ENCODE measurements at places on chromosomes 3 and 15. TPM values are rescaled to one million over a fixed set of nuclear protein-coding genes. Genes with fewer than 3 reads are reported as not detected.

DNA sequence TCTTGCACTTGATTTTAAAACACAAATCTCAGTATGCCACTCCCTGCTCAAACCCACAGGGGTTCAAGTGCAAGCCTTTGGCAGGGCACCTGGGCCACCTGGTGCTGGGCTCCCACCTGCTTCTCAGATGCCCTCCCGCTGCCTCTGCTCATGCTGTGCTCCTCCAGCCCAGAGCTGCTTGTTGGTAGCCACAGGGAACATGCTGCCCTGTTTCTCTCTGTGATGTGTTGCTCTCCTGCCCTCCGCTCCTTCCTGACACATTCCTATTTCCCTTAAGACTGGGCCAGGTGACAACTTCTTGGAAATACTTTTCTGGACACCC, 27.1 kb upstream of the KY start:
- no peak overlapping the region for H3K4me3 ChIP-seq
- H3K36me3 ChIP-seq: no peaks in the 10 kb centered on the region
- no peak for DNase-seq
- H3K4me1 ChIP-seq: peaks cover 2% of the 10 kb centered on the region
- H3K27ac ChIP-seq: no peak overlapping the region
- peaks cover 8% of the 10 kb centered on the region for H3K27me3 ChIP-seq

Gene GPR15
- total RNA-seq: 40.6 TPM

DNA sequence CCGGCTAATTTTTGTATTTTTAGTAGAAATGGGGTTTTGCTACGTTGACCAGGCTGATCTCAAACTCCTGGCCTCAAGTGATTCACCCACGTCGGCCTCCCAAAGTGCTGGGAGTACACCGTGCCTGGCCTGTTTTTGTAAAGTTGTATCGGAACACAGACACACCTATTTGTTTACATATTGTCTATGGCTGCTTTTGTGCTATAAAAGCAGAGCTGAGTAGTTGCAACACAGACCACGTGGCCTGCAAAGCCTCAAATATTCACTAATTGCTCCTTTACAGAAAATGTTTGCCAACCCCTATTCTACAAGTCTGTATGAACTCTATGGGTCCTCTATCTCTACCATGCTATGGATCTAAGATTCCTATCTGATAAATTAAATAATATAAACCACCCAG, 175.5 kb downstream of the CADPS start:
- no peak for DNase-seq
- H3K27me3 ChIP-seq: no peaks in the 10 kb centered on the region
- no peaks in the 10 kb centered on the region for H3K36me3 ChIP-seq
- no peak overlapping the region for H3K27ac ChIP-seq

Gene ST6GAL1
- total RNA-seq: 142 TPM

Gene CPLX3
- total RNA-seq: 0.17 TPM

Gene PEX5L
- total RNA-seq: not detected

GRCh38 chr3:121473001-121473400, 72.8 kb downstream of the POLQ start:
- H3K4me1 ChIP-seq: no peaks in the 10 kb centered on the region
- H3K4me3 ChIP-seq: no peak overlapping the region
- DNase-seq: no peak
- no peaks in the 10 kb centered on the region for H3K27me3 ChIP-seq
- no peak overlapping the region for H3K27ac ChIP-seq

Gene WDR72
- not detected for total RNA-seq

Gene CCDC54
- not detected for total RNA-seq

GRCh38 chr3:36405190-36405589, 24.9 kb downstream of the STAC start:
- no peak overlapping the region for H3K4me3 ChIP-seq
- no peaks in the 10 kb centered on the region for H3K27me3 ChIP-seq
- H3K27ac ChIP-seq: no peak overlapping the region
- no peak for DNase-seq
- H3K4me1 ChIP-seq: no peaks in the 10 kb centered on the region
- H3K36me3 ChIP-seq: no peaks in the 10 kb centered on the region

Gene PLA1A
- 0.19 TPM for total RNA-seq

DNA sequence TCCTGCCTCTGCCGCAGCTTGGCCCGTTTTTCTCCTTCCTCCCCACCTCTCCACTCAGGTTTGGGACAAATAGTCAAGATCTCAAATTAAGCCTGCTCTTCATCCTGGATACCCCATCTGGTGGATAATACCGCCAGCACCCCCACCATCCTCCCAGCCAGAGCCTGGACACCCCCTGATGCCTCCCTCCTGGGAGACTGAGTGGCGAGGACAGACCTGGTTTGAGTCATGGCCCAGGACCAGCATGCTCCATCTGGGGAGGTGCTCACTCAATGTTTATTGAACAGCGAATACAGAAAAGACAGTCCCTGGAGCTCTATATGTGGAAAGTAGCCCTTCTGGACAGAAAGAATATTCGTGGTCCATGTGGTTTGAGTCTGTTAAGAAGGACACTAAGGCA, 23.3 kb downstream of the CTSH start:
- no peak overlapping the region for H3K27ac ChIP-seq
- peaks cover 2% of the 10 kb centered on the region for H3K4me1 ChIP-seq
- peaks cover 8% of the 10 kb centered on the region for H3K36me3 ChIP-seq
- H3K27me3 ChIP-seq: no peaks in the 10 kb centered on the region
- no peak for DNase-seq

Gene ANO10
- total RNA-seq: 10.8 TPM

GRCh38 chr15:59696332-59696731, 7.2 kb upstream of the BNIP2 start:
- H3K27me3 ChIP-seq: peaks cover 2% of the 10 kb centered on the region
- no peak for DNase-seq
- H3K36me3 ChIP-seq: no peaks in the 10 kb centered on the region
- no peak overlapping the region for H3K27ac ChIP-seq
- H3K4me1 ChIP-seq: no peaks in the 10 kb centered on the region
- no peak overlapping the region for H3K4me3 ChIP-seq

Gene POPDC2
- total RNA-seq: 4.5 TPM

DNA sequence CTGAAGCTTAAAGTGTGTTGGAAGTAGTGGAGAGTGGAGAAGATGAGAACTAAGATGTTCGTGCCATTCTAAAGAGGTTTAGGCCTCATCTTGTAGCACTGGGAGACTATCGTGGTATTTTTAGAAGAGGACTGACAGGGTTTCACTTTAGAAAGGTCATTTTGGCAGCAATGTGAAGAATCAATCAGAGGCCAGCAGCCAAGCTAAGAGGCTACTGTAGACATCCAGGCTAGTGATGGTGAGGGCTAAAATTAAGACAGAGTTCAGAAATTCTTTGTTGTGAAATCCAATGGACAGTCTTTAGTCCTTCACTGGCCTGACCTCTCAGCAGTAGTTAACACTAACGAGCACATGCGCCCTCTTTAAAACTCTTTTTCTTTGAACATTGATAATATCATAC, 288.2 kb downstream of the TBL1XR1 start:
- H3K36me3 ChIP-seq: no peaks in the 10 kb centered on the region
- H3K4me1 ChIP-seq: no peaks in the 10 kb centered on the region
- no peak overlapping the region for H3K4me3 ChIP-seq
- no peak overlapping the region for H3K27ac ChIP-seq

- H3K27ac ChIP-seq: no peak overlapping the region
- DNase-seq: no peak
- no peak overlapping the region for H3K4me3 ChIP-seq
- peaks cover 2% of the 10 kb centered on the region for H3K36me3 ChIP-seq
- peaks cover 5% of the 10 kb centered on the region for H3K4me1 ChIP-seq
- H3K27me3 ChIP-seq: peaks cover 3% of the 10 kb centered on the region
Observed at GRCh38 chr3:38829404-38829803, 13.4 kb upstream of the SCN10A start.
